ENCODE measurements at places on chromosomes 16 and 17. TPM values are rescaled to one million over a fixed set of nuclear protein-coding genes. Genes with fewer than 3 reads are reported as not detected.

DNA sequence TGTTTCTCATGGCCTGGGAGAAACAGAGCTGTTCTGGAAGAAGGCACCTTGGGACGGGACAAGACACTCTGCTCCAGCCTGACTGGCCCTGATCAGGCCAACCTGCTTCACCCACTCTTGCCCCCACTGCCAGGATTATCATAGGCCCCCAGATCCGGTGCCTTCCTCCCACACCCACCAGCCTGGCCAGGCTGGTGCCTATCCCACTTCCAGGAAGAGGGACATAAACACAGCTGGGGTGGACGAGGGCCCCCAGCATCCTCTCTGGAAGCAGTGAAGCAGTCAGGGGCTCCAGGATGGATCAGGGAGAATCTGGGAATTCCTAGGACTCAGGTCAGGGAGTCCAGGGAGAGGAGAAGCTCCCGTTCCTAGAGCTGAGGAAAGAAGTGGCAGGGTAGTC is 16.9 kb upstream of the ITGA3 start:
- no peak for DNase-seq

DNA sequence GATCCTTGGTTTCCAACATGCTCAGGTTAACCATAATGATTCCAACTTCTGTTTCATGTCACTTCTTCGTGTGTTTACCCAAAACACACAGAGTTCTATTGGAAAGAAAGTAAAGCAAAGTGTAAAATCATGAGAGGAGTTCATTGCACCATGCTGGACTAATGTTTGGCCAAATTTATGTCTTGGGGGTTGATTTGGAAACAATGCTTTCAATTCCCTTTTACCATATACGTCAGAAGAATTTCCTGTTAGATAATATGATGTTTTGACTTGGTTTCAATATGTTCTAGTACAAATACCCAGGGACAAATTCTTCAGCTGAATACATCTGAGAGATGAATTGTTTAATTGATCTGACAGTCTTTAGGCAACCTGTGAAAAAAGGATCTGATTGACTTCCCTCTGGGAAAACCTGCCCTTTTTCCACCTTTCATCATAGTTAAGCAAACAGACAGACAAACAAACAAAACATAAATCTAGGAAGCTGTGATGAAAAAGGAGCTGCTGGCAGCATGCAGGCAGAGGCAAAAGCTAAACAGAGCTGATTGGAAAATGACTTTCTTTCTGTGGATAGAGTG is 26.0 kb upstream of the MPHOSPH6 start:
- DNase-seq: no peak

PKMYT1 gene
- total RNA-seq: 1.1 TPM

DNA sequence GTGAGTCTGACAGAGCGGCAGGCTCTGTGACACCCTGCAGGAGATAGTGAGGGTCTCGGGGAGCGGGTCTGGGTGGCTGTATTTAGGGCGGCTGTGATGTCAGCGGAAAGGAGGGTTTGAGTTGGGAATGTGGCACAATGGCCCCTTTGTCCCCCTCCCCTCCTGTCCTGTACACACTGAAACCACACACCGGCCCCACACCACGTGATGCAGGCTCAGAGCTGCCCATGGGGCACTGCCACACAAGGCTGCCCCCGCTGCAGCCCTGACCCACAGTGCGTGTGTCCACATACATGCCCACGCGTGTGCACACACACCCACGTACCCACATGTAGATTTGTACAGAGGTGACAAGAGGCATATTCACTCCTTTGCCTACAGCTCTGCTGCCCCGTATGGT is 15.3 kb downstream of the SGCA start:
- DNase-seq: peak; percentile 33

C16orf54 gene
- total RNA-seq: 0.65 TPM

DNA sequence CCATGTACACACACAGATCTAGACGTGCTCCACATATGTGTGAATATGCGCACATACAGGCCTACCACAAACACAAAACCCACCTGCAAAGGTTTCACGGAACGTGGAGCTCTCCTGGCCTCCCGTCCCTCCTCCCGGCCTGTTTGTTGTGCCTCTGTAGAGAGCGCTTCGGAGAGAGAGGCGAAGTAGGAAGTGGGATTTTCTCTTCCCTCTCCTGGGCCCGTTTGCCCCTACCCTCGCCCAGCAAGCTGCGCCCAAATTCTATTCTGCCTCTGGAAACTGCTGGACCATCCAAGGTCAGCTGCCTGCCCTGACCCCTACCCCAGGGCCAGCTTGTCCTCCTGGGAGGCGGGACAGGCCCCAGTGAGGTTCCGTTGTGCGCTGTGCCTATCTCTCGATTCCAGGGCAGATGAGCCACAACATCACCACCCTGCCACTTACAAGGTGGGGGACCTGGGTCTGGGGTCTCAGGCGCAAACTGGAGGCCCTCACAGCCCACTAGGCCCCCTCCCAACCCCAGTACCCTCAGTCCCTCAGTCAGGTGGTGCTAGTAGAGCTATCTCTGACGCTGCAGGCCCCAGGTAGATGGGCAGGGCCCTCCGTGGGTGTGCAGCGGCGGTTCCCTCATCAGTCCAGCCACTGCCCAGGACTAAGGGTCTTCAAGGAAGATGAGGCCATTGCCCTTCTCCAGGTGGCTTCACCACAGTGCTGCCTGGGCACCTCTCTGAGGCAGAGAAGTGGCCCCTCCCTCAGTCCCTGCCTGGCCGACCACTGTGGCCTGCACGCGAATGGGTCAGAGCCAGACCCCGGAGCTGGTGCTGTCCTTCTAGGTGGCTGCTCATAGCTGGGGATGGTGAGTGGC is 54.2 kb downstream of the BEAN1 start:
- no peak for DNase-seq

GRCh38 chr16:16175296-16175695 is 48.0 kb downstream of the ABCC6 start:
- peak; percentile 56 for DNase-seq

CD300E gene
- total RNA-seq: 0.38 TPM

- DNase-seq: no peak
Observed at GRCh38 chr16:63980763-63981162, 1141.1 kb downstream of the CDH11 start.

GRCh38 chr17:34302636-34303035 is 16.6 kb upstream of the CCL8 start:
- DNase-seq: no peak

IL32 gene
- total RNA-seq: 42.6 TPM

- no peak for DNase-seq
Observed at GRCh38 chr17:50380369-50381259, 7.6 kb downstream of the EME1 start.

GRCh38 chr16:68434624-68435210 is 13.6 kb downstream of the SMPD3 start:
- no peak for DNase-seq

DNA sequence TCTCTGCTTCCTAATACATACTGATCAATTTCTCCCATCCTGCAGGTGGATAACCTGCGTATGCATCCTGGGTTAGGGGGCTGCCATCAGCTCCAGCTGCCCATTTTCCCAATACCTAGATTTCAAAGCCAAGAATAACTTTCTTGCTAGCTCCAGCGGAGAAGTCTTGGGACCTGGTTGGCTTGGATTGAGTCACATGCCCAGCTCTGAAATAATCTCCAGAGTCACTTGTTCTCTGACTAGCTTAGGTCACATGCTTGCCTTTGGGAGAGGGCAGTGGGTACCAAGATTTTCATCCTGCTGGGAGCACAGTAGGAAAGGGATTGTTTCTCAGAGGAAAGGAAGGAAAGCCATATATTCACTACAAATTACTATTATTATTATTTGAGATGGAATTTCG is 70.0 kb upstream of the ELAC2 start:
- DNase-seq: no peak

GRCh38 chr17:67452681-67453554 is 75.8 kb downstream of the PITPNC1 start:
- no peak for DNase-seq

DNA sequence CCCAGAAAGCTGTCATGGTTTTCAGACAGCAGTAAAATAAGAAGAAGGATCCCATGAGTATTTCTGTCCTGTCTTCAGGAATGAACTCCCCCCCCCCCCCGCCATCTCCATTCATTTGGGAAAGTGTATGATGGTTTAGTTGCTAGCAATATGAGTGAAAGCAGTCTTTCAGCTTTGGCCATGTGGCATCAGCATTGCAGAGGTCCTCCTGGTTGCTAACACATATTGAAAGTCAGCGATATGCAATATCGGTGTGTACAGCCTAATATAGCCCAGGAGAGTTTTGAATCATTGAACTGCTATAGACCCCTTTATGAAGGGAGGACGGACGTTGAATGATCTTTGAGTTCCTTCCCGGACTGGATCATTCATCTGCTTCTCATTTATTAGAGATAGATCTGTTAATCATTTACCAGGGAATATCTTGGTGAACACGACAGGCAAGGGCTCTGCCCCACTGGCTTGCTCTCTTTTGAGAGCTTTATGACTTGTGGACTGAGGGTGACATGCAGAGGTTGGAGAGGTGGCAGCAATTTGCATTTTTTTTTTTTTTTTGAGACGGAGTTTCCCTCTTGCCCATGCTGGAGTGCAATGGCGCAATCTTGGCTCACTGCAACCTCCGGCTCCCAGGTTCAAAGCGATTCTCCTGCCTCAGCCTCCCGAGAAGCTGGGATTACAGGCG is 25.2 kb downstream of the DEF8 start:
- DNase-seq: no peak

ZG16 gene
- total RNA-seq: not detected

DNA sequence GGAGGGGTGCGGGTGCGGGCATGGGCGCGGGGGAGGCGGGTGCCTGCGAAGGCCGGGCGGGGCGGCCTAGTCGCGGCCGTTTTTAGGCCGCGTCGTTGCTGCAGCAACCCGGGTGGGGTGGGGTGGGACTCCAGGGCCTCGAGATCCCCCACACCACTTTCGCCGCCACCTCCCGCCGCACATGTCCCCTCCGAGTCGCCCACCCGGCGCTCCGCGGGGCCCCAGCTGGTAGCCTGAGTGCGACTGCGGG is 11.3 kb downstream of the TBX2 start:
- DNase-seq: peak; percentile 62

HAS3 gene
- total RNA-seq: 0.19 TPM

MT1M gene
- 5.4 TPM for total RNA-seq

CCDC144A gene
- total RNA-seq: 1.8 TPM

- no peak for DNase-seq
Observed at GRCh38 chr16:83887080-83887479, 11.8 kb upstream of the MLYCD start.

- no peak for DNase-seq
Observed at GRCh38 chr17:73679476-73679875, 35.2 kb upstream of the SDK2 start.

DNA sequence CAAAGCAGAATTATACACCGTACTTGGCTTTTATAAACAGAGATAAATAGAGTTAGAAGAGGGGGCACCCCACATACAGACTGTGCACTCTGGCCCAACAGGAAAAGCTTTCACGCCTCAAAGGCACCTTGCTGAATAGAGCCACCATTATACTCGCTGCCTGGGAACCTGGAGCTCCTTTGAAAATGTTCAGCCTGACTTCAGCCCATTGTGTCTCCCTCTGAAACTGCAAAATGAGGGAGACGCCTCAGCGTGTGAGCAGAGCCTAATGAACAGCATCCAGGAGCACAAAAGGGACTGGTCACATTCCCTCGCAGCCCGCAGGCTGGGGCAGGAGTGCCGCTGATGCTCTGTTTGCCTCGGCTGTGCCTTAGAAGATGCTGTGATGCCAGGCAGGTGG is 46.3 kb downstream of the ABCC12 start:
- DNase-seq: no peak

DNA sequence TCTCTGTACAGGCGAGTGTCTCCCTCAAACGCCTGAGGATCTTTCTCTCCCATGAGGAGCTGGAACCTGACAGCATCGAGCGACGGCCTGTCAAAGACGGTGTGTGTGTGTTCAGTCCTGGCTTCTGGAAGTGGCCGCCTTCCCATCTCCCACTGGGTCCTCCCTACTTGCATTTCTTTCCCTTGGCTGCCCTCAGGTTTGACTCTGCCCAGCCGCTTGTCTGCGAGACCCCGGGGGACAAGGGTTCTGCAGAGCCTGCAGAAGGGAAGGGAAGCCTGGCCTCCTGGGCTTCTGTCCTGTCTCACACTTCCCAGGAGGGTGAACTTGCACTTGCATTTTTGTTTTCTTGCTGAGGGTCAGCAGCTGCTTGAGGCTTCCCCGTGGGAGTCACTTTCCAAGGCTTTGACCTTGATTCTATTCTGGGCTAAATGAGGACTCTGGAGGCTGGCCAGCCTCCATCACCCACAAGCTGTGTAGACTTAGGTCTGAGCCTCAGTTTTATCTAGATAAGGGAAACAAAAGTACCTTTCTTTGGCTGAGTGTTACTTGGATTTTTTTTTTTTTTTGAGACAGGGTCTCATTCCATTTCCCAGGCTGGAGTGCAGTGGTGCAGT is 122.3 kb downstream of the ABCC1 start:
- peak; percentile 61 for DNase-seq

FCSK gene
- total RNA-seq: 8.0 TPM

ANKRD40CL gene
- not detected for total RNA-seq

- DNase-seq: no peak
Observed at GRCh38 chr17:20098314-20098713, 89.2 kb downstream of the SPECC1 start.

- no peak for DNase-seq
Observed at GRCh38 chr16:1338119-1338730, 4.8 kb downstream of the BAIAP3 start.

DNA sequence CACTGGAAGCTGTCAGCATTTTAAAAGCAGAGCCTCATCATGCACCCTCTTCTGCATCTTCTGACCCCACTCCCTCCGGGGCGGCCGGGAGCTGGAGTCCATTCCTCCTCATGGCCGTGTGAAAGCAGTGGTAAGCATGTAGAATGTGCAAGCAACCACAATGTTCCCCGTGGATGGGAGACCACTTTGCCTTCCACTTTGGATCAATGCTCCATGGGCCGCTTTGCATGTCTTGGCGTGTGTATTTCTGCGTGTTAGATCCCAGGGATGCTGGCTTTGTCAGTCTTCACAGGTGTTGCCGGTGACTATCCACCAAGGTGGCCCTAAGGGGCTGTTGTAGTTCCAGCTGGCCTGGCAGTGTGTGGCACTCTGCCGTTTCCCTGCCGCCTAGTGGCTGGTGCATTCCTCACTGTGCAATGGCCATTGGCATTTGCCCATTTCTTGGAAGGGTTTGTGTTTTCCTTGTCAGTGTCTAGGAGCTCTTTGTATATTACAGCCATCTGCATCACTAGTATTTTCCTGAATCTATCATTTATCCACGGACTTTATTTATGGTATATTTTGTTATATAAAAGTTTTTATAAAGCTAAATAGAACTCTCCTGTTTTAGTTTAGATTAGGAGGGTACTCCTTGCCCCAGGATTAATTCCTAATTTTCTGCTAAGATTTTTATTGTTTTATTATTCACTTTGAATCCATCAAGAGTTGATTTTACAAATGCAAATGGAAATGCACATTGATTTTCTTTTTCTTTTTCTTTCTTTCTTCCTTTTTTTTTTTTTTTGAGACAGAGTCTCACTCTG is 5.8 kb upstream of the ALDH3A1 start:
- DNase-seq: no peak

- no peak for DNase-seq
Observed at GRCh38 chr17:53749178-53749577, 73.5 kb upstream of the KIF2B start.

GRCh38 chr17:27930000-27930399 is 36.8 kb upstream of the LYRM9 start:
- no peak for DNase-seq

- DNase-seq: no peak
Observed at GRCh38 chr17:71941920-71942319, 178.9 kb upstream of the SOX9 start.
